ENCODE measurements at places on chromosomes 2 and 18. TPM values are rescaled to one million over a fixed set of nuclear protein-coding genes. Genes with fewer than 3 reads are reported as not detected.

ABCG5 gene
- total RNA-seq: not detected

KCNS3 gene
- total RNA-seq: not detected

TSPYL6 gene
- total RNA-seq: not detected

GRCh38 chr2:132669908-132670495, at the start of gene LYPD1:
TSS of gene LYPD1 (minus strand) at chr2:132670205. CDS start at chr2:132669932, 273 bp downstream.
- H3K4me3 ChIP-seq: no peak within 1 kb of the TSS
- H3K27ac ChIP-seq: no peak within 1 kb of the TSS
- H3K4me1 ChIP-seq: no peaks in the 10 kb centered on the region
- DNase-seq: no peak
- no peaks in the 10 kb centered on the region for H3K36me3 ChIP-seq
- H3K27me3 ChIP-seq: no peaks in the 10 kb centered on the region

- H3K27me3 ChIP-seq: no peaks in the 10 kb centered on the region
- DNase-seq: no peak
- H3K4me3 ChIP-seq: no peak overlapping the region
- no peak overlapping the region for H3K27ac ChIP-seq
- H3K4me1 ChIP-seq: peaks cover 10% of the 10 kb centered on the region
These were observed 126.6 kb upstream of the SLC1A4 start for GRCh38 chr2:64862623-64863022.

DNA sequence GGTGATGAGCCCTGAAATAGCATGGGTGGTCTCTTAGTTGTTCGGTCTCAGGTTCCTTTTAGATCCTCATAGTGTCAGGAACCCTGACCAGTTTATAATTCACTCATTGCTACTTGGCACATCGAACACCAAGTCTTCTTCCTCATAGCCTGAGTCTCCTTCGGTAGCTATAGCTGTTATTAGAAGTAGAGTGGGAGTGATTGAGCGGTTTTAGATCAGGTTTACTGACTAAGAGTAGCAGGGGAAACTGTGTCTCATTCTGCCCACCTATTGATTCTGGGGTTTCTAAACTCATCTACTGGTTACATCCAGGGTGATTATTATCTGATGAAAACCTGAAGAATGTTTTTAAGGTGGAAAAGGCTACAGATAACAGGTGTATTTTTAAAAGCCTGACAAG, 114.6 kb downstream of the SETBP1 start:
- no peak overlapping the region for H3K27ac ChIP-seq
- no peak overlapping the region for H3K4me3 ChIP-seq
- H3K27me3 ChIP-seq: no peaks in the 10 kb centered on the region
- H3K4me1 ChIP-seq: no peaks in the 10 kb centered on the region
- DNase-seq: no peak

- no peak for DNase-seq
- H3K4me3 ChIP-seq: no peak overlapping the region
- H3K27me3 ChIP-seq: no peaks in the 10 kb centered on the region
- no peaks in the 10 kb centered on the region for H3K36me3 ChIP-seq
- peak overlapping the region; percentile 2 for H3K27ac ChIP-seq
These were observed 219.2 kb downstream of the SH3RF3 start for GRCh38 chr2:109348190-109348589.

GRCh38 chr2:223944166-223944702, 901 bp downstream of the WDFY1 start:
- no peaks in the 10 kb centered on the region for H3K36me3 ChIP-seq
- peak overlapping the region; percentile 50 for H3K27ac ChIP-seq
- peak overlapping the region; percentile 87 for H3K4me3 ChIP-seq
- H3K4me1 ChIP-seq: peaks cover 45% of the 10 kb centered on the region
- DNase-seq: peak; percentile 22

GRCh38 chr2:21220930-21221329, 97.2 kb downstream of the TDRD15 start:
- no peaks in the 10 kb centered on the region for H3K27me3 ChIP-seq
- no peaks in the 10 kb centered on the region for H3K4me1 ChIP-seq
- no peak overlapping the region for H3K27ac ChIP-seq
- no peaks in the 10 kb centered on the region for H3K36me3 ChIP-seq
- no peak for DNase-seq

DNA sequence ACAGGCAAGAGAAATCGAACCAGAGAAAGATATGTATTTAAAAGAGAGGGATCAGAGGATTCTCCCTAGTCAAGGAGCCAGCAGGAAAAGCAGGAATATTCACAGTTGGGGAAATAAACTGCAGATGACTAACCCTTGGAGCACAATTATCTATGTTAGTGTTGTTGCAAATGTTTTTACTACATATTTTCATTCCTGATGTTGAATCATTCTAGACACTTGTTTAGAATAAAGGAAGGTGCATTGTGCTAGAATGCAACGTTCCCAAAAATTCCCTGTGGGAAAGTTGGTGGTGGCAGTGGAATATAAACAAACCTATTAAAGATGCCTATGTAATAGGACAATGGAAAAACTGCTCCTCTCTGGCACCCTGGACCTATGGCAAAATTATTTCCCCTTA, 63.3 kb downstream of the DTNA start:
- no peak overlapping the region for H3K4me3 ChIP-seq
- no peak for DNase-seq
- no peaks in the 10 kb centered on the region for H3K36me3 ChIP-seq

DNA sequence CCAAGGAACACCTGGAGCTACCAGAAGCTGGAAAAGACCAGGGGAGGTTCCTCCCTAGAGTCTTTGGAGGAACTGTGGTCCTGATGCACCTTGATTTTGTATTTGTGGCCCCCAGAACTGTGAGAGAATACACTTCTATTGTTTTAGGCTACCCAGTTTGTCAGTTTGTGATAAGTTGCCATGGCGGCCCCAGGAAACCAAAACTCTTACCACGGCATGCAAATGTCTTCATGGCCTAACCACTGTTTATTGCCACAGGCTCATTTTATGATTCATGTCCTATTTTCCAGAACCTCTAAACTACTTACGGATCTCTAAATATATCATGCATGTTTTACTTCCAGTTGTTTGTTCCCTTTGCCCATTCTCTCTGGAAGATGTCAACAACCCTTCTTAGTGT, 1250.7 kb upstream of the FAM98A start:
- H3K36me3 ChIP-seq: no peaks in the 10 kb centered on the region
- DNase-seq: no peak
- no peak overlapping the region for H3K27ac ChIP-seq
- no peaks in the 10 kb centered on the region for H3K4me1 ChIP-seq
- no peaks in the 10 kb centered on the region for H3K27me3 ChIP-seq
- H3K4me3 ChIP-seq: no peak overlapping the region

- H3K4me1 ChIP-seq: no peaks in the 10 kb centered on the region
These were observed 98.1 kb upstream of the SPOPL start for GRCh38 chr2:138403431-138403927.

Data from CD4-positive, alpha-beta memory T cell (primary cell).